ENCODE measurements at places on chromosomes 11 and 22. TPM values are rescaled to one million over a fixed set of nuclear protein-coding genes. Genes with fewer than 3 reads are reported as not detected.

DNA sequence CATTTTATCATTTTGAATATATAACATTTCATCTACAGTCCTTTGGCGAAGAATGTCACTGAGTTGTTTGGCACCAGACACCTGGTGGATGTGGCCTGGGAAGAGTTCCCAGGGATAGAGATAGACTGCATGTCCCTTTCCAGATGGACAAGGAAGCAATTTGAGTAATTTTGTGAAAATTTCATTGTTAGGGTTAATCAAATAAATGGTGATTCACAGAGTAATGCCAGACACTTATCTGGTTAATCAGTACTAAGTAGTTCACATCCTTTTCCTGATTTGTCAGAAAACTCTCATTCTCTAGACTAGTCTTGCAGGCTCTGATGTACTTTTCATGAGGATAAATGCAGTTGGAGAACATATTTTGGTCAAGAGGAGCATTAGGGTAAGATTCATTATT is 41.6 kb downstream of the NAALAD2 start:
- DNase-seq: no peak

DNA sequence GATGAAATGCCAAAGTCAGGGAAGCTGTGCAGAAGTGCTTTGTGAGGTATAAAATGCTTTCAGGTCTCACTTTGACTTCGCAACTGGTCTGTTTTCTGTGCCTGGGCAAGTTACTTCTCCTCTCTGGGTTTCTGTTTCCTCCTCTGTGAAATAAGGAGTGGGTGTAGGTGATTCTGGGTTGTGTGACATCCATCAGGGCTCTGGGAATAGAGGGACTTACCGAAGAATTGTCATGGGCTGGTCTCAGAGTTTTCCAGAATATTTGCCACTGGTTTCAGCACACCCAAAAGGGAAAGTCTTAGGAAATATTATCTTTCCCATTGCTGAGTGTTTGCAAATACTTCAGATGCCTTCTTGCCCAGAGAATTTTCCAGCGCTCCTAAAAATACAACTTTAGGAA is 118.4 kb downstream of the KIAA1671 start:
- no peak for DNase-seq

DNA sequence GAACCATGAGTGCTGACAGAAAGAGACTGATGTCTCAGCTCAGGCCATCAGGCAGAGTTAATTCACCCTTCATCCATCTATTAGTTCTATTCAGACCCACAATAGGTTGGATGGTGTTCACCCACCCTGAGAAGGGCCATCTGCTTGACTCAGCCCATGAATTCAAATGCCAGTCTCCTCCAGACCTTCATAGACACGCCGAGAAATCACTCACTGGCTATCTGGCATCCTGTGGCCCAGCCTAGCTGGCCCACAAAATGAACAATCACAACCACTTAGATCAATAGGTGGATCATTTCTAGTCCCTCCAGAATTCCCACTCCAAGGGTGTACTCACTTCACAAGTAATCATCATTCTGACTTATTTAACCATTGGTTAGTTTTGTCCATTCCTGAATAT is 58.2 kb downstream of the MYEOV start:
- no peak for DNase-seq

GRCh38 chr11:130086669-130087068 is 17.0 kb downstream of the APLP2 start:
- DNase-seq: no peak

GRCh38 chr22:50733521-50734342 is 4.3 kb upstream of the ACR start:
- no peak for DNase-seq

DNA sequence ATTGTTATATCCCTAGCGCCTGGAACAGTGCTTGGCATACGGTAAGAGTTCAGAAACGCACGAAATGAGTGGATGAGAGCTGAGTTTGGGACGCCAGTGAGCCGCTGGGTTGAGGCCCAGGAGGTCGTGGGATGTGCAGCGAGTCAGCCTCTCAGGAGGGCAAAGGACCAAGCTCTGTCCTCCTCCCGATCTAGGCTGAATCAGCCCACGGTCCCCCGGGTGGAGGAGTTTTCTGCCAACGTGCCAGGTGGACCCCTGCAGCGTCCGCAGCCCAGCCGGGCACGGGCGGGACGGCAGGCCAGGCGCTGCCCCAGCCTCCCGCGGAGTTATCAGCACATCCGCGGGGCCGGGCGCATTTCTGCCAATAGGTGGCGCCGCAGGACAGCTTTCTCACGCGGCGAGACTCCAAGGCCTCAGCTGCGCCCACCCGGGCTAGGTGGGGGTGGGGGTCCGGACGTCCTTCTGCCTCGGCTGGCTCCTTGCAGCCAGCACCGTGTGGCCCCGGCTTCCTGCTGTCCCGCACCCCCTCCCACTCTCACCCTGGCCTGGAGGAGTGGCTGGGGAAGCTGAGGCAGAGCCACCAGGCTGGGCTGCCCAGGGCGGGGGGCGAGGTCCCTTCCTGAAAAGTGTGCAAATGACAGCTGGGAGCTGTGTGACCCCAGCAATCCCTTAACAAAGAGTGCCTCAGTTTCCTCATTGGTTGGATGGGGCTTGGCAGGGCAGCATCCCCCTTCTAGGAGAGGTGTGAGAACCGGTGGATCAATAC is 2.2 kb upstream of the RPS19BP1 start:
- peak; percentile 83 for DNase-seq

- DNase-seq: no peak
Measured at GRCh38 chr11:91239359-91239758, 985.3 kb upstream of the FAT3 start.

DNA sequence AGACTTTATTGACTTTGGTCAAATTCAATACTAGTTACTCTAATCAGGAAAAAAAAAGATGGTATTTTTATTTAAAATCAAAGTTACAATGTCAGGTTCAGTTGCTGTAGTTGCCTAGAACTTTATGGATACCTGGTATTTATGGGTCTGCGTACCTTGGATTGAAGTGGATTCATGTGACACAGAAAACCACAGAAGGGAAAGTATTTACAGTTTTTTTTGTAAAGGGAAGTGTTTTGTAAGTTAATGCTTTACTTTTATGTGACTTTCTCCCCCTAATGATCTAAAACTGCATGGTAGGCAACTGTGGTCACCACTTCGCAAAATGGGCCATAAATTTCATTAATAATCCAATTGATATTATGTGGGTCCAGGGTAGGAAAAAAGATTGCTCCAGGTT is 65.2 kb upstream of the ADA2 start:
- DNase-seq: no peak

- no peak for DNase-seq
Measured at GRCh38 chr11:8290081-8290810, 26.6 kb upstream of the LMO1 start.

DNA sequence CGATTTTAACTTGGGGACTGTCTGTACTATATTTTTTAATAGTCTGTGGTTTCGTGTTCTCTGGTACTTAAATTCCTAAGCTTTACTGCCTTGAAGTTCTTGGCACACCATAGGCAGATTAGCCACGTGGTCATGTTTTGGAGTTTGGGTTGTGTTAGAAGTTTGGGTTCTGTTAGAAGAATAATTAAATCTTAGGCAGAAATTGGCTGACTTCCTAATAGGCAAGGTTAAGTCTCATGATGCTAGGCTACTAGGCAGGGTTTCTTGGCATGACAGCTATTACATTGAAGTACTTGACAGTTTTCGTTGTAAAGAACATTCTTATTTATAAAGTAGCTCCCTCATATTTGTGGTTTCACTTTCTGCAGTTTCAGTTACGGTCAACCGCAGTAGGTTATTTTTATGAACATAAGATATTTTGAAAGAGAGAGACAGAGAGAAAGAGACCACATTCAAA is 30.0 kb upstream of the MMP7 start:
- DNase-seq: no peak

DNA sequence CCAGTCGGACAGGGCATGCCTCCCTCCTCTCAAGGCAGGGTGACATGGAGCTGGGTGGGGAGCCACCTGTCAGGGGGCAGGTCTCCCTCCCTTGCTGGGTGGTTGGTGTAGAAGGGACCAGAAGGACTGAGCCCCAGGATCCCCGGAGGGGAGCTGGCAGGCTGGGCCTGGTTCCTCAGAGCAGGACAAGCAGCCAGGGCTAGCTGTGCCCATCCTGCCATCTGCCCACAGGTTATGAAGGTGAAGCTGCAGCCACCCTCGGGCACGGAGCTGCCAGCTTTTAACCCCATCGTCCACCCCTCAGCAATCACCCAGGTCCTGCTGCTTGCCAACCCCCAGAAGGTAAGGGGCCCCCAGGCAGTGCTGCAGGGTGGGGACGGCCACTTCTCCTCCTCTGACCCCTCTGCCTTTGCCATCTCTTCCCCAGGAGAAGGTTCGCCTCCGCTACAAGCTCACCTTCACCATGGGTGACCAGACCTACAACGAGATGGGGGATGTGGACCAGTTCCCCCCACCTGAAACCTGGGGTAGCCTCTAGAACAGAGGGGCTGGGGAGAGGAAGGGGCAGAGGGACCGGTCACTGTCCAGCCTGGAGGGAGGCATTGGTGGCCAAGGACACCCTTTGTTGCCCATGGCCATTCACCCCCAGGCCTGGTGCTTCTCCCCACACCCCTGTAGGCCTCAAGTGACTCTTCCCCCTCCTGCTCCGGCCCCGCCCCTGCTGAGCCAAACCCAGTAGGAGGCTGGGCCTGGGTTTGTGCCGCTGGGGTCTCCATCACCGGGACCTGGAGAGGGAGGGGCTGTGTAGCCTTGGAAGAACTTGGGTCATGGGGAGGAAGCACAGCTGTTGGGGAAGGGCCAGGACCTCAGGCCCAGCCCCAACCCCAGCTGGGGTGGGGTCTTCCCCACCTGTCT is 7.0 kb upstream of the SH3BP1 start:
- DNase-seq: no peak

DNA sequence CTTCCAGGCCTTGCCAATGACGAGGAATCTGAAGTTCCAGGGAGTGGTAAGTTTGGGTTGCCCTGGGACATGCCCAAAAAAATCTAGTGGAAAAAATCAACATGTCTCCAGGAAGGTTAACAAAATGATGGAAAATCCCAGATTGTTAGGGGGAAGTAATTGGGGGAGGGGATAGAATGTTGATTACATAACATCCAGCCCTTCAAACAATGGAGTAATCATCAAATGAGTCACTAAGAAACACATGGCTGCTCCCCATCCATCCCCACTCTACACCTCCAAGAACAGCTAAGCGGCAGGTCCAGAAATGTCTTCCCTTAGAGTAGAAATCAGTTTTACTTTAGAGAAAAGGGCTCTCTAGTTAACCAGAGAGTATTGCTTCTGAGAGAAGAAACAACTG is 94.9 kb downstream of the ETS1 start:
- DNase-seq: no peak

DNA sequence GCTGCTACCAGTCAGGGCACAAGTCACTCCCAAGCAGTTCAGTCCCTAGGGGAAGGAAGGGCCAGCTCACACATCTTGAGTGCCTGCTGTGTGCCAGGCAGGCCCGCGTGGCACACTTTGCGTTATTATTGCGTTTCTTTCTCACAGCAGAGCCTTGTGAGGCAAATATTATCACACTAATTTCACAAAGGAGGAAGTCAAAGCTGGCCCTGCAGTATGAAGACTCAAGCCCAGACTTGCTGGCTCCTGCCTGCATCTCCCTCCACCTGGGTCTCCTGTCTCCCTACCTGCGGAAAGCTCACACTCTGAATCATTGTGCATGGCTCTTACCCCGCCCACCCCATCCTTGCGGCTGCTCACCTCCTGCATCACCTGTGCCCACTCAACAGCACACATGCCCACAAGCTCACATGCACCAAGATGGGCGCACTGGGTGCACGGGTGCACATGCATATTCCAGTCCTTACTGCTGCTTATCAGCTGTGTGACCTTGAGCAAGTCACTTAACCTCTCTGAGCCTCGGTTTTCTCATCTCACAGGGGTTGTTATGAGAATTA is 31.7 kb upstream of the P2RY2 start:
- no peak for DNase-seq

GRCh38 chr11:125918140-125918840 is 14.0 kb downstream of the DDX25 start:
- no peak for DNase-seq

- DNase-seq: no peak
Measured at GRCh38 chr22:47452184-47452583, 689.7 kb downstream of the TBC1D22A start.

DNA sequence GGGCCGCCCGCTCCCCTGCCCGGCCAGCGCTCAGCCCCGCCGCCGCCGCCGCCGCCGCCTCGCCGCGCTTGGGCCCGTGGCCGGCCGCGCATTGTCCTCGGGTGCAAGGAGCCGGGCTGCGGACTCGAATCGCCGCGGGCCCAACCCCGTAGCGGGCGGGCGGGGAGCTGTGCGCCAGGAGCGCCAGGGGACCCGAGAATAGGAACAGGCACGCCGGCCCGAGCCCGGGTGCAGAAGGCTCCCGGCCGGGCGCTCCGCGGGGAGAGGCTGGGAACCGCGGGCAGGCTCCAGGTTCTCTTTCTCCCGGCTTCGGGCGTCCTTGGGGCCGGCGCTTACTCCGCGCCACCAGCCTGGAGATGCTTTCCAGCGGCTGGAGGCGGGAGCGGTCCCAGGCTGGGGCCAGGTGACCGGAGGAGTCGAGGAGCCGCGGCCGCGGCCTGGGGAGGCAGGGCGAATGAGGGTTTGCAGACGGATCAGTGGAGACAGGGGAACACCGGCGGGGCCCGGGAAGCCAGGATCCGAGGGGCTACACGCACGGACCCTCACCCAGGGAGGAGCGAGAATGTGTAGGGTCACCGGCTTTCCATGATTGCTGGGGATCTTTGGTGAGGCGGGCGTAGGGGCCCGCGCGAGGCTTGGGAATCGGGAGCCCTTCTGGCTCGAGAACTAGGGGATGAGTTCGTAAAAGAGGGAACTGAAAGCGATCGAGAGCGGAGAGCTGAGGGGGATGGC is 726 bp downstream of the PKNOX2 start:
- no peak for DNase-seq

- no peak for DNase-seq
Measured at GRCh38 chr11:75303544-75304224, 47.8 kb downstream of the ARRB1 start.

The MUC2 gene
- not detected for total RNA-seq

The FERMT3 gene
- total RNA-seq: 182 TPM

The PRR5L gene
- 11.1 TPM for total RNA-seq

The PLA2G3 gene
- not detected for total RNA-seq

The TUB gene
- total RNA-seq: 0.37 TPM

The E2F8 gene
- not detected for total RNA-seq

Data from T-helper 17 cell (primary cell).